ENCODE measurements at places on chromosomes 3 and 15. TPM values are rescaled to one million over a fixed set of nuclear protein-coding genes. Genes with fewer than 3 reads are reported as not detected.

GRCh38 chr3:23960649-23961048 lies 15.6 kb downstream of the NR1D2 start:
- peaks cover 77% of the 10 kb centered on the region for H3K36me3 ChIP-seq
- H3K4me1 ChIP-seq: peaks cover 7% of the 10 kb centered on the region
- no peak overlapping the region for H3K4me3 ChIP-seq
- H3K27me3 ChIP-seq: no peaks in the 10 kb centered on the region
- no peak overlapping the region for H3K27ac ChIP-seq

Gene SUCNR1
- total RNA-seq: not detected

Gene SLC35G2
- total RNA-seq: 0.14 TPM

Gene FAM43A
- 2.4 TPM for total RNA-seq

GRCh38 chr15:77641999-77642398 lies 9.3 kb upstream of the LINGO1 start:
- DNase-seq: no peak
- no peak overlapping the region for H3K27ac ChIP-seq
- H3K36me3 ChIP-seq: no peaks in the 10 kb centered on the region
- no peak overlapping the region for H3K4me3 ChIP-seq

All from CD4-positive, alpha-beta T cell (primary cell).